ENCODE measurements at places on chromosomes 1 and 21.

DNA sequence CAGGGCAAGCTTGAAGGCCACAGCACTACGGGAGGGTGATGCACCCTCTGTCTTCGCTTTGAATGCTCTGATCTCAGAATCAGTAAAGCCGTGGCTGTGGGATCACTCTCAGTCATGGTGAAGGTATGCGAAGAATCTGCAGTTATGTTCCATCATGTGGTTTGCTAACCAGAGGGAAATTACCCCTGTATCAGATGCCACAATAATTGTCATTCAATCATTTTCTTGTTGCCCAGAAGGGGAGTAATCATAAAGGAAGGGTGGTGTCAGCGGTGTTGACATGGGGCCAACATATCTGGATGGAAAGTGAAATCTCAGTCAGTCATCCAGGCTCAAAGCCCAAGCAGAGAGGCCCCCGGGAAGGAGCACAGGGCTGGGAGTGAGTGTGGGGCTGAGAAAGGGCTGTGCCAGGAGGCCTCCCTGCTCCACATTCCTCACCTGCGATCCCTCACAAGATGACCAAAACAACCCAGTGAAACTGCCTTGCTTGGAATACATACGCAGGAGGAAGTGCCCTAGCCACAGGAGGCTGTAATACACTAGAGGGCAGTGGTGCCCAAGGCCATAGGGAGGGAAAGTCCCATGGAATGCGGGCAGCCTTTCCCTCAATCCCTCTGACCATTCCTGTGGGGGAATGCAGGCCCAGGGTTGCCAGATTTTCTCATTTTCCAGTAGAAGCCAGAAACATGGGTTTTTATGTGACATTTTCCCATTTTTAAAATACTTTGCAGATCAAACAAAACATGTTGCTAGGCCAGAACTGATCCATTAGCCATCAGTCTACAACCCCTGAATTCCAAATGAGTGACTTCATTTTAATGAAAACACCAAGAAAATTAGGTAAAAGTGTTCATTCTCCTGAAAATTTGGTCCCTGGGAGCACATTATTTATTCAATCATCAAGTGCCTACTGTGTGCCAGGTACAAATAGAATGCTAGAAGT lies 95.7 kb upstream of the VANGL1 start:
- peak; percentile 17 for DNase-seq

- DNase-seq, result no peak
These were observed 34.5 kb upstream of the GPR37L1 start for GRCh38 chr1:202088206-202088605.

- DNase-seq, result no peak
These were observed 55.6 kb downstream of the UCK2 start for GRCh38 chr1:165883056-165883455.

DNA sequence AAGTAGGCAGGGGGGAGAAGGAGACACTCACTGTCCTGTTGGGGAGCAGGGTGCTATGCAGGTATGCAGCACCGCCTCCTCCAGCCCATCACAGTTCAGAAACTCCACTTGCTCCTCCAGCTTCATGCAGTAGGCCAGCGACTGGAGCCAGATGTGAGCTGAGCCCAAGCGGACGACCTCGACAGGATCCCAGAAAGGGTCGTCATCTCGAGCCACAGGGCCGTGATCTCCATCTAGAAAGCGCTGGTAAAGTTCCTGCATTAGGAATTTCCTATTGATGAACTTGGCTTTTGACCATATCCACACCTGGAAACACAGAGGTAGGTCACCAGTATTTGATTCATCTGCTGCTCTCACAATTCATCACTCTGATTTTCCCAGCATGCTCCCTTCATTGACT lies 56.1 kb downstream of the SCCPDH start:
- no peak for DNase-seq

DNA sequence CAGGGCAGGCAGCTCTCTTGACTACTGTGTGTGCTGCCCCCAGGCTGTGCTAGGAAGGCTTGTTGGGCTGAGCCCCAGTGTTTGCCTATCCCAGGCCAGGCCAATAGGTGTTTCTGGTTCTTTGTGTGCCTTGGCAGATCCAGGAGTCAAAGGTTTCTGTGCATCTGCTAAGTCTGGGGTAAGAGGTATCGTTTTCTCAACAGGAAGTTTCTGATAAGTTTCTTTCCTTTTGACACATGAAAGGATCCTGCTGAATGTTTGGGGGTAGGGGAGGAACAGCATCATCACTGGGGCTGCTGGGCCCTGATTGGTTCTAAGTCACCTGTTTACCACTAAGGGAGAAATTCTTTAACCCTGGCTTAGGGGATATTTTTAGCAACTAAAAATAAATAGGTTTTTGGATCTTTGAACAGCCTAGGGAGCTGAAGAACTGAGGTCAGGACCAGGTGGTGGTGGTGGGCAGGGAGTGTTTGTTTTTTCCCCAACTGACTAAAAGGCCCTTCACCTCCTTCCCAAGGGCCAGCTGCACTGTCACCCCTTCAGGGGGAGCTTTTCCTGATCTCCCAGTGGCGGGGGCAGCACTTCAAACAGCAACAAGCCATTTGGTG lies 85.1 kb downstream of the KCNN3 start:
- no peak for DNase-seq

DNA sequence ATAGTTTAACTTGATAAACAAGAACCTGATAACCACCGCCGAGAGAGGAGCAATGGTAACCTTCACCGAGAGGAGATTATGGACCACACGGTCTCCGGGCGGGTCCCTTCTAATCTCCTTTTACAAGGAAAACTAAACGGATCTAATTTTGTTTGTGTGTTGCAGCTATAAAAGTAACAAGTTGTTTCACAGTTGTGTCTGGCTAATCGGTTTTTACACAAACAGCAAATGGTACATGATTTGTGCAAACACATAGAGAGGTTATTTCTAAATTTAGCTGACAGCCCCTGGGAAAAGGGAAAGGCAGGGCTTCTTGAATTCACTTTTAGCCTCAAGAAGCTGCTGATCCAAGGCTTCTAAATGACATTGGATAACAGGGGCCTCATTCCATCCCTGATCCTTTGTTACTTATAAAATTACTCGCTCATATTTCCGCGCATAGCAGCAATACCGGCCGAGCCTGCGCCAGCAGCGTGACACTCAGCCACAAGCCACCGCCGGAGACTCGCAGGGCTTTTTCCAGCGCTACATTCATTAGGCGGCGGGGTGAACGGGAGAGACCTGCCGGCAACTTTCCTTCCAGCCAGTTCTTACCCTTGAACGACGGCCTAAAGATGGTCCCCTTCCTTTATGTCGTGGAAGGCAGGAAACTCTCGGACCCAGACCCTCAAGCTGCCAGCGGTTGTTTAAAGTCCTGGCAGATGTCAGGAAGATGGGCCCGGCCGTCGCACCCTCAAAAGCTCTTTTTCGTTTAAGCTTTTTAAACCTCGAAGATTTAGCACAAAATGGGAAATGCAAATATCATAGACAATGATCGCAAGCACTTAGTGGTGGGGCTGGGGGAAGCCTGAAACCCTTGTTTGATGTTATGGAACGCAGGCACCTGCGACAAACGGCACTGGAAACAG lies 4.4 kb downstream of the FOXD3 start:
- DNase-seq, result no peak

DNA sequence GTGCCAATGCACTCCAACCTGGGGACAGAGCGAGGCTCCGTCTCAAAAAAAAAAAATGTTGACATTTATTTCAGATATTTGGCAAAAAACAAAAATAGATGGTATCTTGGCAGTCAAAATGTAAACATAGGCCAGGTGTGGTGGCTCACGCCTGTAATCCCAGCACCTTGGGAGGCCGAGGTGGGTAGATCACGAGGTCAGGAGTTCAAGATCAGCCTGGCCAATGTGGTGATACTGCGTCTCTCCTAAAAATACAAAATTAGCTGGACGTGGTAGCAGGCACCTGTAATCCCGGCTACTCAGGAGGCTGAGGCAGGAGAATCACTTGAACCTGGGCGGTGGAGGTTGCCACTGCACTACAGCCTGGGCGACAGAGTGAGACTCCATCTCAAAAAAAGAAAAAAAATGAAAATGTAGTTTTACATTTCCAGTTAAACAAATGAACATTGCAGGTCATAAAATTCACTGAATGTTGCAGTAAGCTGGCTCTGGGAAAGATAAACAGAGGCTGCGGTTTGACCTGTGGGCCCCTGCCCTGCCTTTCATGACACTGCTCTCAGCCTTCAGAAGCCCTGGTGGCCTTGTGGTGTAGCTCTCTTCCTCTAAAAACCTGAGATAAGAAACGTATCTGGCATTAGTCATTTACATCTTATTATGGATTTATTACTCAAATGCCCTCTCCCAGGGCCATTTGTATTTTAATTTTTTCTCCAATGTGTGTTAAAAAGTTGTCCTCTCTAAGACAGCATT lies 12.2 kb upstream of the SLC44A3 start:
- DNase-seq, result no peak

DNA sequence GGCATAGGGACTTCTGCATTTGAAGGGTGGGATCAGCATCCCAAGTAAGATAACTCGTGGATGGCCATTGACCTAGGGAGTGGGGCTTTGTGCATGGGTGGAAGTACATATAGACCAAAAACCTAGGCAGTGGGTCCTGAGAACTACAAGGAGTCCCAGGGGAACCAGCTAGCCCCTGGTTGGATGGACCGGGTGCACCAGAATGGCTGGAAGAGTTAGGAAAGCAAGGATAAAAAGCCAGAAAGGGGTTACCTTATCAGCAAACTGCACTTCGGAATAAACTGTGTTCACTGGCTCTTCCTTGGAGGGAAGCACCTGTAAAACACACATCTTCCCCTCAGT lies 26.6 kb upstream of the SLAMF6 start:
- DNase-seq, result no peak

DNA sequence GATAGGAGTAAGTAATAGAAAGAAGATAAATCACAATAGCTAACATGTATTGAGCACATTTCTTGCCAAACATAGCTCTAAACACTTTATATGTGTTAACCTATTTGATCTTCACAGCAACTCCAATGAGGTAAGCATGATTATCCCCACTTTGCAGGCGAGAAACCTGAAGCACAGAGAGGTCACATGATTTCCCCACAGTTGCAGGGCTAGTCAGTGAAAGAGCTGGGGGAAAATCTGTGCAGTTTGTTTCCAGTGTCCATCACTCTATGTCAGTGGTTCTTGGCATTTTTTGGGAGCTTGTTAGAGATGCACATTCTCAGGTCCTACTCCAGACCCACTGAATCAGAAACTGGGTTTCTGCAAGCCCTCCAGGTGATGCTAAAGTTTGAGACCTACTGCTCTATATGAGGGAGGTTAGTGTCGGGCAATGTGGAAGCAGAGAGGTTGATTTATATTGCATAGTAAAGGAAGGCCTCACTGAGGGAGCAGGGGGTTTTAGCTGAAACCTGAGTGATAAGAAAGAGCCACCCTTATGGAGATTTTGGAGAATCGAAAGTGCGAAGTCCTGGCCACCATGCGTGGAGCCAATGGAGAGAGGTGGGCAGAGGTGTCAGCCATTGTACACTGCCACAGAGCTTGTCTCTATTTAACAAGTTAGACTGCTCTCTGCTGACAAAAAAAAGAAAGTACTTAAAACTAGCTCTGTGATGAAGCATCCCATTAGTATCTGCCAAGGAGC lies 20.9 kb downstream of the MCOLN3 start:
- DNase-seq, result no peak

Measured in suppressor macrophage (primary cell).